8988T (cell line): ENCODE measurements at places on chromosomes 16 and 17.

DNA sequence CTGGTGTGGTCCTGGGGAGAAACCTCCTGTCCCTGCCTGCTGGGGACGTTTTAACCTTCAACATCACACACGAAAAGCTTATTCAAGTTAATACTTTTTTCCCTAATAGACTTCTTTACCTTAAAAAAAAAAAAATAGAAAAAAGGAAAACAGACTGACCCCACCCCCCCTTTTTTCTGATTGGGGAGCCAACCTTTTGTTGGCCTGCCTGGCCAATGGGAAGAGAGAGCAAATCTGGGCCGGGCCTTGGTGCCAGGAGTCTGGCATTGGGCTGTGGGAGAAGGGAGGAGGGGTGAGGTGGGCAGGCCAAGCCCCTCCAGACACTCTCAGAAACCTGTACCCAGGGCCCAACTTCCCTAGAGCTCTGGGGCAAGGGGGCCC is 3.0 kb downstream of the CBX8 start:
- DNase-seq = peak; percentile 80

GRCh38 chr17:1026599-1026975 is 29.7 kb downstream of the TIMM22 start:
- DNase-seq = no peak

- DNase-seq = no peak
Measured at GRCh38 chr17:61638087-61638486, 47.1 kb upstream of the NACA2 start.

DNA sequence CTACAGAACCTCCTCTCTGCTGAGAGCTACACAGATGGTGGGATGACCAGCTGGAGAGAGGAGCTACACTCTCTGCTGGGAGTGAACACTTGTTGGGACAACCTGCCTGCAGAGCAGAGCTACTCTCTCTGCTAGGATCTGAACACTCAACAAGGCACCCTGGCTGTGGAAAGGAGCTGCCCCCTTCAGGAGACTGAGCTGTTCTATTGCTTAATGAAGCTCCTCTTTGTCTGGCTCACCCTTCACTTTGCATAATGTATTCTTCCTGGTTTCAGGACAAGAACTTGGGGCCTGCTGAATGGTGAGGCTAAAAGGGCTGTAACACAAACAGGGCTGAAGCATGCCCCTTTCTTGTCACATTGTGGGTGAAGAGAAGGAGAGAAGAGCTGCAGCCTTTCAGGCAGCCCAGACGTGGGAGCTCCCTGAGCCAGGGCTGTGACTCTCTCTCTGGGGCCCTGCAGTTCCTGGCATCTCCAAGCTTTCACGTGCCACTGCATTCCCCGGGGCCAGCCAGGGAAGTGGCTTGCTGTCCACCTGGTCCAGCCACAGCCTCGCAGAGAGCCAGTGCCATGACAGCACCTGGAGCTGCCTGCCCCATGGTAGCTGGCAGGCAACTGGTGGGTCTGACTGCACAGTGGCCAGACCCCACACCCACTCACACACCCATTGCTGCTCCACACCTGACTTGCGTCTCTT is 272.8 kb upstream of the KCNJ16 start:
- no peak for DNase-seq

- DNase-seq = no peak
Measured at GRCh38 chr16:29849505-29849904, 13.5 kb downstream of the CDIPT start.

DNA sequence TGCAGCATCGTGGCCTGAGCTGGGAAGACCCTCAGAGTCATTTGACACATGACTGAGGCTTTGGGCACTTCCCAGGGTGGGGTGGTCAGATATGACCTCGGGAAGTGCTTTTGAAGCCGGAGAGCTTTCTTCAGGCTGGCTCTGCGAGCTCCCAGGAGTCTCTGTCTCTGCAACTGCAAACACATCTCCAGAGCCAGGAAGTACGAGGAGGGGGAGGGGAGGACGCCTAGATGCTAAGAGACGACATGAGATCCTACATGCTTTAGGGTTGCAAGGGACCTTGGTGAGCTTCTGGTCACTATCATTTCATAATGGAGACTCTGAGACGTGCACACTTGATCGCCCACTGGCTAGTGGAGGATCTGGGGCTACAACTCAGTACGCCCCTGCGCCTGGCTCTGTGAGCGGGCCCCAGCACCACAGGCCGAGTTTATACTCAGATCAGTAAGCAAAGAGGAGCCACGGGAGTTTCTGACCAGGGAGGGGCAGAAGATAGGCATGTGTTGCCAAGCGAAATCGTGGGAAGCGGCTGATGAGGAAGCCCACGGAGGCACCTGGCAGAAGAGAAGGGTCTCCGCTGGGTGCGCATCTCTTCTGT is 527 bp upstream of the MGAT5B start:
- peak; percentile 41 for DNase-seq

DNA sequence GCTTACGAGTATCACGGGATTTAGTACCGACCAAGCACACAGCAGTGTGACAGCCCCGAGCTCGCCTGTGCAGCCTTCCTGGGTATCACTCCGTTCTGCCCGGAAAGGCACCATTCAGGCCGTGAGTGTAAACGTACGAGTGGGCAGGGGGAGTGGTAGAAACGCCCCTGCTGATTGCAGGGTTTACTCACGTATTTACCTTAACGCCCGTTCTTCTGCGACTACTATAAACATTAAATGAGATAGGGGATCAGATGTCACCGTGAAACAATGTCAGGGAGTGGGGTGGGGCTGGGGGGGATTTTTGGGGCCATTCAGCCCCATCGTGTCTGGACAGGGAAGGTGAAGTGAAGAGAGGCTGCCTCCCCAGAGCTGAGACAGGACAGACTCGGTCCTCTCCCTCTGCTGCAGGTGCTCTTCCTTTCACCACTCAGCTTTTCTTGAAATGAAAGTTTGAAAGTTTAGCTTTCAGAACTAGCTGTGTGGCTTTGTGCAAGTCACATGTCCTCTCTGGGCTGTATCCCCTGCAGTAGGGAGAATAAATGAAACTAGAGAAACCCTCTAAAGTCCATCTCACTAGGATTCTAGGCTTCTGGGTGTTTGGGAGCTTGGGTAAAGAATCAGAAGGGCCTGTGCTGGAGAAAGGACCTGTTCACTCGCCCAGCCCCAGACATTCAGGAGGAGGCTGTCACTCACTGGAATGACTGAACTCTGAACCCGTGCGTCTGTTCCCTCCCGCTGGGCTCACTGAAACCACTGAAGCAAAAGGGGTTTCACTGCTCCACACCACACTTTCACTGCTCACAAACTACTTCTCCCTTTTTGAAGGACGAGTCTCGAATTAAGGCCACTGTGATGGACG is 66.7 kb downstream of the RPA1 start:
- DNase-seq = no peak

GRCh38 chr16:22346483-22346882 is 27.9 kb downstream of the CDR2 start:
- DNase-seq = no peak

GRCh38 chr17:43907425-43907981 is at the start of gene MPP2:
Gene MPP2 (minus strand): TSS chr17:43907536. CDS start chr17:43904460, 3,076 bp downstream.
- DNase-seq = no peak

GRCh38 chr16:88289968-88290401 is 92.8 kb upstream of the ZNF469 start:
- DNase-seq = no peak

- DNase-seq = no peak
Measured at GRCh38 chr17:67071595-67071994, 27.2 kb downstream of the CACNG1 start.

- DNase-seq = no peak
Measured at GRCh38 chr17:3029213-3029913, 34.0 kb downstream of the OR1D5 start.

- no peak for DNase-seq
Measured at GRCh38 chr17:61368049-61368831, 31.4 kb upstream of the TBX2 start.

DNA sequence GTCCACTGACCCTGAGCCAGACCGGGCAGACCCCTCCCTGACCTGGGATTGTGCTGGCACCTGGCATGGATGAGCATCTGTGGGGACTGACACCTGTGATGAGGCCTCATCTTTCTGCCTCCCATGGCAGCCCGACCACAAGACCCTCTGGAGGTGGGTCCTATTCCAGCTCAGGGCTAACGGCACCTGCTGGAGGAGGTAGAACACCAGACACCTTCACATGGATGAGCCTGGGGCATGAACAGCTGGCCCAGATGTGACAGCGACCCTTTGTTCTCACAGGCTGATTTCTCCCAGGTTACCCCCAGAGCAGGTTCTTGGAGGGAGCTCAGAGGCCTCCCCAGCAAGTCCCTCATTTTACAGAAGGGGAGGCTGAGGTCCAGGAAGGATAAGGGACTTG is 46.4 kb upstream of the PIK3R6 start:
- DNase-seq = no peak

DNA sequence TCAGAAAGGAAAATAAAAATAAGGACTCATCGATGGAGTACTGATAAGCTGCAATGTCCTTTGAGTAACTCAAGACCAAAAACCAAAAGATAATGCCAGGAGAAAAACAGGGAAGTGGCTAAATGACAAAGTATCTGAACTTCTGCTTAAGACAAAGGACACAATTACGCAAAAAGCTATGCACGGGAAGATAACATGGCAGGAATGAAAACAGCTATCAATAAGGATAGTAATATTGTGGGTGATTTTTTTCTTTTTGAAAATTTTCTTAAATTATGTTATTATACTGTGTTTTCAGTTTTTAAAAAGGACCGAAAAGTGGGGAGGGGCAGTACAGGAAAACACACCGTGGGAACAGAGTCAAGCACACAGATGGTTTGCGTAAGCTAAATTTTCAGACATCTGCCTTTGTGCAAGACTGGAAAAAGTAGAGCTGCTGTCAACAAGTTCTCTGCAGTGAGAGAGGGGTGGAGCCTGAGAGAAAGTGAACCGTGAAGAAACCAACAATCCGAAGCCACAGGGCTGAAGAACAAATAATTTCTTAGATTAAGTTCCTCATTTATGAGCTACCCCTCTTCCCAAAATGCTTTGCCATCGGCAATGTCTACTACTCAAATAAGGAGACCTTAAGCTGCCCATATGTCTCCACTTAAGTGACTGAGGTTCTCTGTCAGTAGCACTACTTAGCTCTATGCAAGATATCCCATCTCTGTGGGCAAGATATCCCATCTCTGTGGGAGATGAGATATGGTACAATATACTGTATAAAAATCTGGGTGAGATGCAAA is 99.9 kb upstream of the CORO6 start:
- DNase-seq = no peak

GRCh38 chr17:74649909-74650308 is 26.4 kb upstream of the CD300E start:
- DNase-seq = no peak

GRCh38 chr16:2090777-2091546 is 43.2 kb downstream of the TSC2 start:
- DNase-seq = peak; percentile 85

DNA sequence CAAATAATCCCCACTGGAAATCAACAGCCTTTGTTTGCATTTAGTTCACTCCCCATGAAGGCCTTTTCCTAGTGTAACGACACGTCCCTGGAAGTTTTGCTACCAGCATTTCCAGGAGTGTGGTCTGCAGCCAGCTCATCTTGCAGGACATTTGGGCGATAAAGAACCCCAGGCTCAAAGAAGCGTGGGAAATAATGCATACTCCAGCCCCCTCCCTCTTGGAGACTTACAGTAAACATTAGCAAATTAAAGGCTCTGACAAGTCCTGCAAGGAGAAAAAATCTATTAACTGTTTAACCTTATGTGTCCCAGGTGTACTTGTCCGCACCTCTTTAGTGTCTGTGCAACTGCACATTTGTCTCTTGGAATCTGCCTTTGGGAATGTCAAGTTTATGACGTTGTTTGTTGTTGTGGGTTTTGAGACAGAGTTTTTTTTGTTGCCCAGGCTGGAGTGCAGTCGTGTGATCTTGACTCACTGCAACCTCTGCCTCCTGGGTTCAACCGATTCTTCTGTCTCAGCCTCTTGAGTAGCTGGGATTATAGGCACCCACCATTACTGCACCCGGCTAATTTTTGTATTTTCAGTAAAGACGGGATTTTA is 131.1 kb downstream of the ABCC1 start:
- no peak for DNase-seq

DNA sequence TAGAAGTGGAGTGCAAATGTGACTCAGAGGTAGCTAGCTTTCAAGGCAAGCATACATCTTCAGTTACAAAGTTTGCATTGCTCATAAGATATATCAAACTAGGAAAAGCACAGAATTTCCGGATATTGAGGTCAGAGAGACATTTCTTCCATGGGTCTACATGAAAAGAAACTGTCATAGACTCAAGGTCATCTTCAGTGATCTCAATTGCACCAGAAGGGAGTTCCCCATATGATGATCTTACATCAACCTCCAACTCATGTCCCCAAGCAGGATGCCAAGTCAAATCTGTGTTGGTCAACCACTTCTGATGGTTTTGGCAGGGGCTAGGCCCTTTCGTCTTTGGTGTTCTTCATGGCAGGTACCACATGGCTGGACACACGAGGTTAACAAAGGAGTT is 459.9 kb upstream of the MAF start:
- no peak for DNase-seq

- no peak for DNase-seq
Measured at GRCh38 chr16:14003074-14003570, 68.0 kb upstream of the MRTFB start.

GRCh38 chr16:12308060-12308459 is 331.5 kb downstream of the SNX29 start:
- DNase-seq = no peak

GRCh38 chr17:73588891-73589290 is 55.4 kb downstream of the SDK2 start:
- no peak for DNase-seq

- DNase-seq = no peak
Measured at GRCh38 chr17:65712383-65713267, 151.2 kb upstream of the AXIN2 start.

DNA sequence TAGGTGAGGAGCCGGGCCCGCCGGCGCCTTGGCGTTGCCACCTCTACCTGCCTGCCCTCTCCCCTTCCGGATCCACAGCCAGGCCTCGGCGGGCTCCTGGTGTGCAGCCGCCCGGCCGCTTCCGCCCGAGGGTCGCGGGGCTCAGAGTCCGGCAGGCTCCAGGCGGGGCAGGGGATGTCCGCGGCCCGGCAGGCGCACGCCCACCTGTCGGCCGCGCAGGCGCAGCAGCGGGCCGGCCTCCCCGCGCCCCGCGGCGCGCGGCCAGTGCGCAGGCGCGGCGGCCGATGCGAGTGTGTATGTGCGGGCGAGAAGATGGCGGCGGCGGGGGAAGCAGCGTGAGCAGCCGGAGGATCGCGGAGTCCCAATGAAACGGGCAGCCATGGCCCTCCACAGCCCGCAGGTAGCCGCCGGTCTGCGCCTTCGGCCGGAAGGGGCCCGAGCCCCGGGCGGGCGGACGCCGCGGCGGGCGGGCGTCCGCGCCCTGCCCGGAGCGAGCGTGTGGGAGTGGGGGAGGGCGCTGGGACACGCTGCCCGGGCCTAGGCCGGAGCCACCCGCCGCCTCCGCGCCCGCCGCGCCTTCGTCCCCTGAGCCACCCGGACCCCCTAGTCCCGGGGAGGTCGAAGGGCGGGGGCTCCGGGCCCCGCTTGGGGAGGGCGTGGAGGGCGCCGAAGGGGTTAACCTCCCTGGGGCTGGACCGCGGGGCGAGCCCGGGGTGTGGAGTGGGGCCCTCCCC is at the start of gene USP10:
USP10 (plus strand) TSS at position 289 of the 734 bp plus-strand sequence; CDS start at position 380, 91 bp downstream.
- DNase-seq = peak; percentile 97

DNA sequence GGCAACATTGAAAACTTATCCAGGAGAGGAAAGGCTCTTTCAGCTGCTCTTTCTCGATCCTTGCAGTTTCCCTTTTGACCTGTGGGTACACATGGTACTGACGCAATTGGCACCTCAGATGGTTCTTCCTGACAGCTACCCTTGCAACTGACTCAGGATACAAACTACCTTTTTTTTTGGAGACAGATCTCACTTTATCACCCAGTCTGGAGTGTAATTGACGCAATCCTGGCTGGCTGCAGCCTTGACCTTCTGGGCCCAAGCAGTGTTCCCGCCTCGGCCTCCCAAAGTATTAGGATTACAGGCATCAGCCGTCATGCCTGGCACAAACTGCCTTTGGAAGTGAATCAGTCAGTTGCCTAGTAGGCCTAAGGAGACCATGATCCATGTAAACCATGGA is 607.2 kb downstream of the WWOX start:
- DNase-seq = no peak
